ENCODE measurements at places on chromosomes 6 and 20. TPM values are rescaled to one million over a fixed set of nuclear protein-coding genes. Genes with fewer than 3 reads are reported as not detected.

The BEND6 gene
- total RNA-seq: 1.3 TPM

The CRISP2 gene
- total RNA-seq: not detected

The ELOVL4 gene
- total RNA-seq: 1.5 TPM

The FLRT3 gene
- 1.3 TPM for total RNA-seq

The NR2E1 gene
- not detected for total RNA-seq

The TLDC2 gene
- not detected for total RNA-seq
